ENCODE measurements at places on chromosomes 2 and 18. TPM values are rescaled to one million over a fixed set of nuclear protein-coding genes. Genes with fewer than 3 reads are reported as not detected.

GRHL1 gene
- 0.27 TPM for total RNA-seq

RNF144A gene
- 42.7 TPM for total RNA-seq

SETBP1 gene
- total RNA-seq: 6.6 TPM

DNA sequence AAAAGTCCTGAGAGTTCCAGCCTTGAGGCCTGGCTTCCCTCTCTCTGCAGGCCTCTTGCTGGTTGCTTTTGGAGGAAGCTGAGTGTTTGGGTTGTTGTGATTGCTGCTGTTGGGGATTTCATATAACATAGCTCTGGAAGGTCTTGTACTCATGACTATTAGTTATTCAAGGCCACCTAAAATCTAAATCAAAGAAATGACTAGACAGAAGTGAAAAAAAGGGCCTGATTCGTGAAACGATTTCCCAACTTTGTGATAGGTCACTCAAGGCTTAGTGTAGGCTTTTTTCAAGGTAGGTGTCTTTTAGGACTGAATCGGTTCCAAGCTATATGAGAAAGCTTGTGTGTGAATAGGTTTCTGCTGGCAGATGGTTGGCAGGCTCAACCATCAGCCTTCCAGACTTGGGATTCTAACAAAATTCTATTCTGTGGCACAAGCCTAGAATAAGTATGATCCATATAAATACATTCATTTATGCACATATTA lies 164.4 kb downstream of the FMNL2 start:
- DNase-seq: no peak
- no peak overlapping the region for H3K27ac ChIP-seq
- no peak overlapping the region for H3K4me3 ChIP-seq
- peaks cover 2% of the 10 kb centered on the region for H3K4me1 ChIP-seq
- H3K27me3 ChIP-seq: peaks cover 20% of the 10 kb centered on the region

GRCh38 chr18:79927607-79928562 lies 23.6 kb downstream of the SLC66A2 start:
- no peaks in the 10 kb centered on the region for H3K4me1 ChIP-seq
- H3K36me3 ChIP-seq: peaks cover 61% of the 10 kb centered on the region
- no peak overlapping the region for H3K4me3 ChIP-seq
